Motor neuron (in vitro differentiated cells): ENCODE measurements at places on chromosomes 4 and X.
A peak's percentile ranks its signal among the peaks of the same experiment; 100 is the strongest.

GRCh38 chr4:189088780-189089179 is 851.9 kb upstream of the FRG1 start:
- ATAC-seq = no peak

DNA sequence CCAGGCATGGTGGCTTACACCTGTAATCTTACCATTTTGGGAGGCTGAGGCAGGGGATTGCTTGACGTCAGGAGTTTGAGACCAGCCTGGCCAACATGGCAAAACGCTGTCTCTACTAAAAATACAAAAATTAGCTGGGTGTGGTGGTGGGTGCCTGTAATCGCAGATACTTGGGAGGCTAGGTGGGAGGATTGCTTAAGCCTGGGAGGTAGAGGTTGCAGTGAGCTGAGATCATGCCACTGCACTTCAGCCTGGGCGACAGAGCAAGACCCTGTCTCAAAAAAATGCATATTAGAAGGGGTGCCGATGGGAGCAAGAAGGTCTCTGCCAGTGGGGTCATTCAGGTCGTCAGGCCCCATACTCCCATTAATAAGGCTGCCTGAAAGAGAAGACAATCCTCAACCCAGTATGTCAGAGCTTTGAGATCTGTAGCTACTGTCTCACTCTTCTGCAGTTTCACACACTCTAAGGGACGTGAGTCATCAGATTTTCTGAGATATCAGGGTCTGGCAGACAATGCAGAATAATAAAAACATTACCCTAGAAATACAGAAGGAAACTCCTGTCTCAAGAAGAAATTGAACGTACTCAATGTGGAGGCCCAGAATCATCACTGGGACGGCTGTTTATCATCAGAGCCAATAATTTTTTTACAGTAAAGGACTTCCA is 176.7 kb upstream of the FAT1 start:
- ATAC-seq = peak; percentile 37

DNA sequence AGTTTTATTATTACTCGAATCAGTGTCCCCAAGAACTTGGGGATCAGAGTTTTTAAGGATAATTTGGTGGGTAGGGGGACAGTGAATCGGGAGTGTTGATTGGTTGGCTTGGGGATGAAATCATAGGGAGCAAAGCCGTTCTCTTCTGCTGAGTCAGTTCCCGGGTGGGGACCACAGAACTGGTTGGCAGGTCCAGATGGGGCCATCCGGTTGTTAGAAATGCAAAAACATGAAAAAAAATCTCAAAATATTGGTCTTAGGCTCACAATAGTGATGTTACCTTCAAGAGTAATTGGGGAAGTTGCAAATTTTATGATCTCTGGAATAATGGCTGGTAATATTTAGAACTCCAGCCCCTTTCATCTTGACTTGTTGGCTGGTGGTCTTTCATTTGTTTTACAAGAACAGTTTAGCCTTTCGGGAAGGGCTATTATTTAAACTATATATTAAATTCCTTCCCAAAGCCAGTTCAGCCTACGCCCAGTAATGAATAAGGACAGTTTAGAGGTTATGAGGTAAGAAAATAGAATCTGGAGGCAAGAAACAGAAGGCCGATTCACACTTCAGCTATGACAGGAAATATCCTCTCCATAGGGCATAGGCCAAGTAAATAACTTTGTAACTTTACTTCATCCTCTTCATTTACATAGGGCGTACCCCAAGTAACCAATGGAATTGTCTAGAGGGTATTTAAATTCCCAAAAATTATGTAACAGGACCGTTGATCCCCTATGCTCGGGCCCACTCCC is 164.1 kb upstream of the STS start:
- ATAC-seq = peak; percentile 84

GRCh38 chr4:21454201-21454600 is 494.4 kb downstream of the KCNIP4 start:
- ATAC-seq = no peak

- no peak for ATAC-seq
These were observed 11.7 kb downstream of the CTPS2 start for GRCh38 chrX:16700734-16701133.

DNA sequence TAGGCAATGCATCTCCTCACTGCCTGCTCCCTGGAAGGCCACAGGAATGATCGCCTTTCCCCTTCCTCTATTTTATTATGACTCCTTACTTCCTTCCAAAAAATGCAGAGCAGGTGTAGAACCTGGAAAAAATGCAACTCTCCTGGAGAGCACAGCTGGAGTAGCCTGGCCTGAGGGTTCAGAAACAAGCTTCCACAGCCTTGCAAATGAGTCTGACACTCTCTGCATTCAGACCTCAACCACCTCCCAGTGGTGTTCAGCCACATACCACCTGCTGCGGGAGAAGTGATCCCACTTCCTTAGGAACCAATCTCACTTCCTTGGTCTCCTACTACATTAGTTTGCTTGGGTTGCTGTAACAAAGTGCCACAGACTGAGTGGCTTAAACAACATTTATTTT is 368.1 kb upstream of the NOCT start:
- no peak for ATAC-seq

DNA sequence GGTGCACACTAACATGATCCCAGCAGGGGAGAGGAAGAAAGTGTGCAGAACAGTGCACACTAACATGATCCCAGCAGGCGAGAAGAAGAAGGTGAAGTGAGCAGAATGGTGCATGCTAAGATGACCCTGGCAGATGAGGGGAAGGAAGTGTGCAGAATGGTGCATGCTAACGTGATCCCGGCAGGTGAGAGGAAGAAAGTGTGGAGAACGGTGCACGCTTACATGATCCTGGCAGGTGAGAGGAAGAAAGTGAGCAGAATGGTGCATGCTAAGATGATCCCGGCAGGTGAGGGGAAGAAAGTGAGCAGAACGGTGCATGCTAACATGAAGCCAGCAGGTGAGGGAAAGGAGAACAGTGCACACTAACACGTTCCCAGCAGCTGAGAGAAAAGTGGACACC is 83.7 kb downstream of the ACOX3 start:
- no peak for ATAC-seq

- ATAC-seq = no peak
These were observed 156.1 kb upstream of the EOLA2 start for GRCh38 chrX:150094375-150094774.

GRCh38 chrX:70907900-70908299 is 611 bp downstream of the TEX11 start:
- ATAC-seq = no peak

- ATAC-seq = no peak
These were observed 119.1 kb upstream of the OTUD4 start for GRCh38 chr4:145299380-145300076.
